Fibroblast of skin of abdomen (primary cell): ENCODE measurements at places on chromosomes 2 and 18.
A peak's percentile ranks its signal among the peaks of the same experiment; 100 is the strongest.

DNA sequence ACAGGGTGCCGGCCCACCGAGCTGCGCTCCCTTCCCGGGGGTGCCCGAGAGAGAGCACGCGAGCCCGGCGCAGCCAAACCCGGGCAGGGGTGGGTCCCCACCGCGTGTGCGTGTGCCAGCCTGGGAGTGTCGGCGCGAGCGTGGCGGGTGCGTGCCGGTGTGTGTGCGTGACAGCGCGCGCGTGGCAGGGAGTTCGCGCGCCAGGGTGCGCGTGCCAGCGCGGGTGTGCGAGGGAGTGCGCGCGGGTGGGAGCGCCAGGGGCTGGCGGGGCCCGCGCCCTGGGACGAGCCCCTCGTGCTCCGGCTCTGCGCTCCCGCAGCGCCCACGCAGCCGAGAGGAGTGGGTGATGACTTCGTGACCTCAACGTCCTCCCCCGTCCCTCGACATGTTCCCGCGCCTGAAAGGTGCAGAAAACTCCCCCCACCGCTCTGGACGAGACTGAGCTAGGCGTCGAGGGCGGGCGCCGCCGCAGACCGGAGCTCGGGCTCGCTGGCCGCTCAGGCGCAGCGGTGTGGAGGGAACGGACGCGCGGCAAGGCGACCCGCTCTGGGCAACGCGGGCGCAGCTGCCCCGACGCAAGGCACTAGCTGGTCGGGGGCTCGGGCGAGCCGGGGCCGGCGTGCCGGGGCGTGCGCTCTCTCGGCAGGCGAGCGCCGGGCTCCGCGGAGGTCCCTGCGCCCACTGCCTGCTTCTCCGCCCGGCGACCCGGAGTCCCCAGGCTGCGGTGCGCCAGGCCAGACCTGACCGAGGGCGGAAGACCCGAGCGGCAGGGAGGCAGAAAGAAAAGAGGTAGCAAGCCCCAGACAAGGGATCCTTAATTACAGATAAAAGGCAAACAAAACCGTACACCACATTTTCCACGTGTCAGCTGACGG, 582.8 kb downstream of the ZEB2 start:
- DNase-seq = peak; percentile 46

GRCh38 chr2:156349161-156349560, 16.6 kb upstream of the NR4A2 start:
- DNase-seq = no peak

GRCh38 chr2:162782138-162782537, 56.4 kb downstream of the KCNH7 start:
- no peak for DNase-seq

- DNase-seq = peak; percentile 11
These were observed 12.6 kb downstream of the CNDP1 start for GRCh38 chr18:74546751-74547530.

DNA sequence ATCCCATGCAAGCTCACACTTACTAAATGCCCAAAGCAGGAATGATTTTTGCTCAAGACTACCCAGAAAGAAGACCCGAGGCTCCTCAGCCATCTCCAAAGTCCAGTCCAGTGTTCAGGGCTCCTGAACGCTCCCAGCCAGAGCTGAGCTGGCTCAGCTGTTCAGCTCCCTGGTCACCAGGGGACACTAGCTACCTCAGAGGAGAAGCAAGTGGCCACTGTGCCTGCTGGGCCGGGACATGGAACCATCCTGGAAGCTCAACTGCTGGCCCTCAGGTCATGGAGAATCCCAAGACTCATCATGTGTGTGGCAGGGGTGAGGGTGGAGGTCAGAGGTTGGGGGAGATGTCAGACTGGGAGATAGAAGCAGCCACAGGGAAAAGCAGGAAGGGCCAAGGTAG, 89.0 kb downstream of the GALNT14 start:
- no peak for DNase-seq

DNA sequence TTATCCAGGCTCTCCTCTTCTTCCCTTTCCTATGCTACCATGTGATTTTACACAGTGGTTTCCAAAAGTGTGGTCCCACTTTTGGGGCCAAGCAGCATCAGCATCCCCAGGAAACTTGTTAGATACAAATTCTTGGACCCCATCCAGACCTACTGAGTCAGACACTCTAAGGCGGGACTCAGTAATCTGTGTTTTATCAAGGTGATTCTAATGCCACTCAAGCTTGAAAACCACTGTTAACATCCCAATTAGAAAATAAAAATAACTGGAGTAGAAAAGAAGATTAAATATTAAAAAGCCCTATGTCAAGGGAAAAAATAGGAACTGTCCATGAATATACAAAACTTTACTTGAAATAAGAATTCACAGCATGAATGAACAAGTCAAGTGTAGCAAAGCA, 10.8 kb downstream of the DSG2 start:
- no peak for DNase-seq

DNA sequence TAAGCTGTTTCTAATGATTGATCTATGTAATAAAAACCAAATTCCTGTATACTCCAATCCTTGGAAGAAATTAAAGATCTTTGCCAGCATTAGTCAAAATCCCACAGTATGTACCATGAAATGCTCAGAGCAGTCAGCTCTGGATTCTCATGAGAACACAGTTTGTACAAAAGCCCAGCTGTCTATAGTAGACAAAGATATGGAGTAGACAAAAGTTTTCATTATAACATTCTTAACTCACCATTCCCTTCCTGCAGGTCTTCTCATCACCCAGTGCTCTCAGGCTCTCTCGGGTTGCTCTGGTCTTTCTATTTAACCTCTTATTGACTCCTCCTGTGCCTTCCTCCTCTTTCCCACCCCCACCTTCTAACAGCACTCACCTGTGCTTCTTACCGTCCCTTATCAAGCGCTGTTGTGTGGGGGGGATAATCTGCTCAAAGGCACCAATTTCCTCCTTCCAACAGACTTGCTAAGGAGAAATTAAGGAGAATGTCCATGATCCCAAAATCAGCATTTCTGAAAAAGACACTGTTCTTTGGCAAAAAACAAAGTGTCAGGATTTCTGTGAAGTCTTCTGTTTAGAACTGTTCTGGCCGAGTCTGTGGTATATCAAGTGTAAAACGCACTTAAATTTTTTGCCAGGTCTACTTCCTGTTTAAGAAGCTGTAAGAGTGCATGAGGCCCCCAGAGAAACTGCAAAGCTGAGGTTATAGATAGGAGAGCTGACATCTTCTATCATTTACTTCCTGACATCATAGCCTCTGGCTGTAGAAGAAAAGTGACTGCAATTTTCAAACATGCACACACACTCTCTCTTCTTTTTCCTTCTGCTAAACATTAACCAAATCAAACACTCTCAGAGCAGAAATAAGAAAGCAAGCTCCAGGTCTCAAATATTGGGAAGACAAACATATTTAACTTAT, 144.1 kb downstream of the EVA1A start:
- DNase-seq = no peak

DNA sequence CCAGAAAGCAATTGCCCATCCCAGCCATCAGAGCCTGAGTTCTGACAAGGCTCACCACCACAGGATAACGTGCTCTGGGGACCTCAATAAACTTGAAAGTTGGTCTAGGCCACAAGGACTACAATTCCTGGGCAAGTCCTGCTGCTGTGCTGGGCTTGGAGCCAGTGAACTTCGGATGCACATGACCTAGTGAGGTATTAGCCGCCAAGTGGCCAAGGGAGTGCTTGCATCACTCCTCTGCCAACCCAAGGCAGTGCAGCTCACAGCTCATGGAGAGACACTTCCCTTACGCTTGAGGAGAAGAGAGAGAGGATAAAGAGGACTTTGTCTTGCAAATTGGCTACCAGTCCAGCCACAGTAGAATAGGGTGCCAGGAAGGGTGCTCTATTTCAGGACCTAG, 219.6 kb downstream of the MBD2 start:
- DNase-seq = no peak

DNA sequence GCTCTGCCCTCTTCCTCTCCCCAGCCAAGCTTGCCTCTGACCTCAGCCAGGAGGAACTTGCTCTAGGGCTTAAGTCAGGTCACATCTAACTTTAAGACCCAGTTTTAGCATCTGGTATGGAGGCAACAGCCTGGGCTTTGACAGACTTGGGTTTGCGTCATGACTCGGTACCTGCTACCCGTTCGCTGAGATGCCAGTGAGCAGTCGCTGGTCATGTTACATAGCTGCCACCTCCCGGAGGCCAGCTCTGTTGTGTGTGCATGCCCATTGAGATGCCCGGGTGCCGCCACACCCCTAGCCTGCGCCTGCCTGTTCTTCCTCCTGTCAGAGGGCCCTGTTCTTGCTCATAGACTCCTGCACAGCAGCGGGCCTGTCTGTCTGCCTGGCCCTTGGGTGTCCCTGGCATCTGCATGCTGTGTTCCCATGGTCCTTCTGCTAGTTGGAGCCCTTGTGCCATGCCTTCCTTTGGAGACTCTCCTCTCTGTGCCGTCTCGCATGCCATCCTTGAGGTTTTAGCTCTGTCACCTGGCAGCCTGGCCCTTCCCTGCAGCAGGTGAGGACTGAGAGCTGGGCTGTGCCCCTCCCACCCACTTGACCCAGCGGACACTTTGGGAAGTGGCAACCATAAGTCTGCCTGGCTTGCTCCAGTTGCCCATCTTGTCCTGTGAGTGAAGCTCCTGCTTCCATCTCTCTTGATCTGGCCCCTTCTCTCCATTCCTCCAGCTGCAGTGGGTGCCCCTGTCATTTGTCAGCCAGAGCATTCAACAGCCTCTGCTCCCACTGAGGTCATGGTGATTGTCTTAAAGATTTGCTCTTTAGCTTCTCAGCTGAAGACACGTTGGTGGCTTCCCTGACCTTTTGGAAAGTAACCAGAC, 24.9 kb downstream of the ASAP2 start:
- DNase-seq = no peak

DNA sequence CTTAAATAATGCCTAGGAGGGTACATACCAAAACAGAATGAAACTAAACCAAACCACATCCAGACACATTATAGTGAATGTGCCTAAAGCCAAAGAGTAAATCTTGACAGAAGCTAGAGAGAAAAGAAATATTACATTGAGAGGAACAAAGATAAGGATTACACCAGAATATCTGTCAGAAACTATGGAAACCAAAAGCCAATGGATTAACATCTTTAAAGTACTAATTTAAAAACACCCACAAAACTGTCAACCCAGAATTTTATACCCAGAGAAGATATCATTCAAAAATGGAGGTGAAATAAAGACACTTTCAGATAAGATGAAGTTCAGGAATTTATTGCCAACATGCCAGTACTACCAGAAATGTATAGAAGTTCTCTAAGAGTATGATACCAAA, 198.5 kb upstream of the ZEB2 start:
- no peak for DNase-seq

- DNase-seq = no peak
These were observed 989.5 kb upstream of the CNTNAP5 start for GRCh38 chr2:123035541-123035940.

DNA sequence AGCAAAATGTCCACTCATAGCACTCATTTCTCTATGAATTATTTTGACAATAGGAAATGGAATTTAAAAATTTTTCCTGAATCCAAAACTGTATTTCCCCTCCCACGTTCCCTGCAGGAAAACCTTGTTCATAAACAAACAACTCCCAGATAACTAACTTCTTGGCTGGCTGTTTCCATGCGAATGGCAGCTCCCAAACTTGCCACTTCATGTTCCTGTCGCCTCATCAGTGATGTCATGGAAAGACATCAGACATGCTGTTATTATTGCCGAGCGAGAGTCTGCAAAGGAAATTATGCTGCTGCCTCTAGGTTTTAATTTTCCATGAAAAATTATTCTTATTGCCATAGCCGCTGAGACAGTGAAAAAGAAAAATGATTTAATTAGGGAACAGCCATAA, 117.0 kb upstream of the RIOK3 start:
- DNase-seq = no peak

GRCh38 chr2:188865681-188866080, 108.5 kb upstream of the COL3A1 start:
- peak; percentile 27 for DNase-seq

DNA sequence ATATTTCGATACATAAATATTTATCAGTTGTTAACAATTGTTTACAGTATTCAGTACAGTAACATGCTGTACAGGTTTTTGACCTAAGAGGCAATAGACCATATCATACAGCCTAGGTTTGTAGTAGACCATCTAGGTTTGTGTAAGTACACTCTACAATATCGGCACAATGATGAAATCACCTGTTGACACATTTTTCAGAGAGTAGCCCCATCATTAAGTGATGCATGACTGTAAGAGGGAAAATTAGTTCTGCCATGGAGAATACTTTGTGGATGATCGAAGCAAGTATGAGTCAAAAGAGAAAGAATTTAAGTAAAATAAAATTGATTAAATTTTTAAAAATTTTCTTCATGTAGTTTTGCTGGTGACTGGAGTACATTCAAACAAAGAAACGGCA, 32.6 kb downstream of the VIT start:
- peak; percentile 28 for DNase-seq

DNA sequence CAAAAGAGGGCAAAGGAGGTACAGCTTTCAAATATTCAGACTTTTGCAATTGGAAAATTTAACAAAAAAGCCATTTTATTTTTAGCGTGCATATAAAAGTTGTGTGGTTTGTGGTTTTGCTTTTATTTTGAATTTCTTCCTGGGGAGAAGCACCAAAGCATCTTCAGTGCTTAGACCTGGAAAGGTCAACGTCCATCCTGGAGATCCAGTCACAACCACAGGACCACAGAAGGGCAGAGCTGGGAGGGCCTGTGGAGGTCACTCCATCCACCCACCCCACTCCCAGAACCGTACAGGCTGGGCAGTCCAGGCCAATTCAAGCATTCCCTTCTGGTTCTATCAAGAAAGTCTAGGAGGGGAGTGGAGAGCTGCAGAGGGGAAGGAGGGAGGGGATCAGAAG, 43.8 kb downstream of the MPHOSPH10 start:
- DNase-seq = no peak

DNA sequence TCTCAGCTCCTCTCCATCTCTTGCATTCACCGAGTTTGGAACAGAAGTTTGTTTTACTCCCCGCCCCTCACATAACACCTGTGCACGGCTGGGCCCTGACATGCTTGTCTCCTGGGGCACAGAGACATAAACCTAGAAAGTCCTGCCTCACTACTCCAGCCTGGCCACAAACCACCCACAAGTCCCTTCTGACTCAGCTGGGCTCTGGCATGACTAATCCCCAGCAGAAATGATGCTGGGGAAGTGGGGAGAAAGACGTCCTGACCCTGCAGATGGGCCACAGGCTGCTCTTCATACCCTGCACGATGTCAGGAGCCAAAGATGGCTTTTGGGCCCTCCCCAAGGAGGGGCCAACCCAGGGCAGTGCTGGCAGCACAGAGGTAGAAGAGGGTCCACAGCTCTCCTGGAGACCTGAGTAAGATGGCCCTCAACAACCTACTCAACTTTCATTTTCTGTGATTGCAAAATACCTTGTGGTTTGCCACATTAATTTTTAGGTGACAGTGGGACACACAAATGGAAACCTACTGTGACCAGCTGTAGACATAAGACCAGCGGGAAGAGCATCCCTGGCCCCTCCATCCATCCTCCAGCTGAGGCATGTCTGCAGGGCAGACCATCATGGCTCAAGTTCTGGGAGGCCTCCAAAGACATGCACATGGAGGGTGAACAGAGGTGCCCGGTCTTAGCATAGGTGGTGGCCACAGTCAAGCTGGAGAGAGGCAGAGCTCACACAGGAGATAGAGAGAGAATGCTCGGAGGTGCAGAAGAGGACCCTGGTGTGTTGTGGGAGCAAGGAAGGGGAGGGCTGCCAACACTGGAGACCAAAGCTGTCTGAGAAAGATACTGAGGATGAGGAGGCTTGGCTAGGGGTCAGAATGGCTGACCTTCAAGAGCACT, 40.0 kb downstream of the DNMT3A start:
- peak; percentile 79 for DNase-seq
